Stimulated activated CD8-positive, alpha-beta memory T cell treated with anti-CD3 and anti-CD28 coated beads, Interleukin-7, amount 100 ng/mL, for 4 hours (primary cell): ENCODE measurements at places on chromosomes 12 and 14.

DNA sequence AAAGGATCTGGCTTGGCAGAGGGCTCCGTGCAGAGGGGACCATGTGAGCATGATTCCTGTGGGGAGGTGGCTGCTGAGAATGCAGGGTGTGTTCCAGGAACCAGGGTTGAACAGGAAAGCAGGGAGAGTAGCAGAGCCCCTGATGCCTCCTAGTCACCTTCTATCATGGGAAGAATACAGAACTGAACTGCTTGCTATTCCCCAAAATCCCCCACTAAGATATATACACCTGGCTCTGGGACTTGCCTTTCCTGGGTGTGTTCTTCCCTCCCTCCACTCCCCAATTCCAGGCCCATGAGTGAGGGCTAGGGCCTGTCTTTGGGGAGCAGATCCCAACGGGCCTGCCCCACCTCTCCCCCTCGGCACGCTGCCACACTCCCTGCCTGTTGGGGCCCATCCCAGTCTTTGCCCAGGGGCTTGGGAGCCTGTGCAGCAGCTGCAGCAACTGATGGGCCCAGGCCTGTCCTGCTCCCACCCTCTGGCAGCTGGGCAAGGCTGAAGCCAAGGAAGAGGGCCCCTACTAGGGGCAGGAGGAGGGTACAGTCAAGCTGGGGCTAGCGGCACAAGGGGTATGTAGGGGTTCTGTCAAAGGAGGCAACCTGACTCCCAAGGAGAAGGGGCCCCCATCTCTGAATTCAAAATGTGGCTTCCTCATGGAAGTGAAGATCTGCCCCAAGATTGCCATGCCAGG is 3.2 kb downstream of the AJUBA start:
- no peak for DNase-seq

- DNase-seq, result no peak
Observed at GRCh38 chr12:10098791-10099190, at the start of gene CLEC1A. Gene CLEC1A, minus strand, starts transcription at chr12:10098985. Its CDS starts 63 bp downstream, at chr12:10098922.

DNA sequence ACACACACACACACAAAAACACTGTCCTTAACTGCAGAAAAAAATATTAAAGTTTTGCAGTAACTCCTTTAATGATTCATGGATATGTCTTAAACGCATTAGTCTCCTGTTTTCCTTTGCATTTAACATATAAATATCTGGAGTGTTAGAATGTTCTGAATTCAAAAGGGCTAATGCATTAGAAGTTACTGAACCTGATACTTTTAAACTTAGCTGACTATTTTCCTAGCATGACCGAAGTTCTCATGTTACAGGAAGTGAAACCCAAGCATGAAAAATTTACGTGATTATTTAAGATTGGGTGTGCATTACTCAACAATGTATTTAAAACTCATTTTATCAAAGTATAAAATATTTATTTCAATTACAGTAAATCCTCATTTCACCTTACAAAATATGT is 791.2 kb downstream of the FLRT2 start:
- DNase-seq, result no peak

GRCh38 chr12:58931518-58931917 is 11.2 kb upstream of the LRIG3 start:
- DNase-seq, result no peak

GRCh38 chr12:55685671-55686070 is 22.0 kb downstream of the ITGA7 start:
- DNase-seq, result no peak

GRCh38 chr12:82746668-82747067 is 60.0 kb downstream of the TMTC2 start:
- no peak for DNase-seq

- DNase-seq, result no peak
Observed at GRCh38 chr12:52160200-52160599, 31.6 kb downstream of the KRT80 start.

GRCh38 chr12:122820838-122821271 is 14.4 kb upstream of the HIP1R start:
- DNase-seq, result no peak

DNA sequence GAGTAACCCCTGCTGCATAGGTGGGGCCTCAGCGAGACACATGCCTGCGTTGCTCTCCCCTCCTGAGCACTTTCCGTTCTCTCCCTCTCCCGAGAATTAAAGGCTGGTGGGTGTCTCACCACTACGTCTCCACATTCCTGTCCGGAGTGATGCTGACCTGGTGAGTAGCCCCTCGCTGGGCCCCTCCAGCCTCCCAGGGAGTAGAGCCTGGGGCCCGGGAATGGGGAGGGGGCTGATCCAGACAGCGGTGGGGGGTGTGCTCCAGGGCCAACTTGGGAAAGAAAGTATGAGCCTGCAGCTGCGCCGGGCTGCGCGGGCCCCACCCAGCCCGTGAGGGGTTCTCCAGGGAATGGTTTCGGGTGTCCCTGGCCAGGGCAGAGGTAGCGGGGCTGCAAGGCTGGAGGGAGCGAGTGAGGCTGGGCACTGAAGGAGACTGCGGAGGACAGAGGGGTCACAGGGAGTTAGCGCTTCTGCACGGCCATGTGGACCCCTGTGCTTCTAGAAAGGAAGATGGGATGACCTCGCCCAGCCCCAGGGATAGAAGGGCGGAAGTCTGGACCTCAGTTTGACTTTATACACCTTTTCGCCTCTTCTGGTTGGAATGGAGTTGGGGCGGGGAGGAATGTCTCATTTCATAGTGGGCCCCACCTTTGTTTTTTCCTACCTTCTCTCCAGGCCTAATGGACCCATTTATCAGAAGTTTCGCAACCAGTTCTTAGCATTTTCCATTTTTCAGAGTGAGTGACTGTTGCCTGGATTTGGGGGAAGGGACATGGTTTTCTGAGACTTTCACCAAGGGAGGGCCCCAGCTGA is 22.5 kb downstream of the RHOF start:
- no peak for DNase-seq

DNA sequence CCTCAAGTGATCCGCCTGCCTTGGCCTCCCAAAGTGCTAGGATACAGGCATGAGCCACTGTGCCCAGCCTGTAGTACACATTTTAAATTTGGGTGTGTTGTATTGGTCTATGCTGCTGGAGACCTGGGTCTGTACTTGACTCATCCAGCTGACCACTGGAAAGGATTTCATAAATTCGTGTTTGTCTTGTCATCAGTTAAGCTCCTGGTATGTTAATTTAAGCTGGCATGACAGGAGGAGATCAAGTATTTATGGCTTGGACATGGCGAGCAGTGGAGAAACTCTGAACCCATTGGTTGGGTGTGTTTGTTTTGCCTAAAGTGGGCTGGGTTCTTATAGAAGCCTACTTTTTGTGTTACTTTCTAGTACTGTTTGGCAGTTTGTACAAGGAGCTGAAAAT is 24.2 kb downstream of the YY1 start:
- no peak for DNase-seq

DNA sequence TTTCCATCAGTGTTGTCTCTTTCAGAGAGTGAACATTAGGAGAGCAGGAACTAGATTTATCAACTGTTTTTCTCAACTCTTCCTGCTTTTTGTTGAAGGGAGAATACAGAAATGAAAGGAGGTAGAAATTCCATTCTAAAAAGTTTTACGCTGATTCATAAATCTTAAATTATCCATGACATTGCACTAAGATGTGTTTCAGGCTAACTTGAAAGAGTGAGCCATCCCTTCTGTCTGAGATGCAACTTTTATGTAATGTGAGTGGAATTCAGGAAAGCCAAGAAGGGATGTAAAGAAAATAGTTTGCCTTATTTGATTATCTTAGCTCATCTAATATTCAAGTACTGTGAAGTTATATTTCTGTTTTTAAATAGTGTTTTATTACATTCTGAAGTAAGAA is 349.5 kb upstream of the RGS6 start:
- DNase-seq, result no peak
